ENCODE measurements at places on chromosomes 3 and 15. TPM values are rescaled to one million over a fixed set of nuclear protein-coding genes. Genes with fewer than 3 reads are reported as not detected.

GRCh38 chr15:34336991-34337556, 507 bp downstream of the SLC12A6 start:
- peak overlapping the region; percentile 90 for H3K4me3 ChIP-seq
- peaks cover 21% of the 10 kb centered on the region for H3K36me3 ChIP-seq
- peaks cover 68% of the 10 kb centered on the region for H3K4me1 ChIP-seq
- H3K27me3 ChIP-seq, result no peaks in the 10 kb centered on the region

The ADGRG7 gene
- not detected for total RNA-seq

GRCh38 chr3:158350971-158351370, 220.0 kb upstream of the MLF1 start:
- no peaks in the 10 kb centered on the region for H3K36me3 ChIP-seq
- no peaks in the 10 kb centered on the region for H3K4me1 ChIP-seq
- no peak overlapping the region for H3K4me3 ChIP-seq
- DNase-seq, result no peak
- H3K27me3 ChIP-seq, result no peaks in the 10 kb centered on the region

GRCh38 chr3:126051234-126051633, 32.7 kb downstream of the SLC41A3 start:
- H3K27me3 ChIP-seq, result no peaks in the 10 kb centered on the region
- H3K4me3 ChIP-seq, result no peak overlapping the region

- no peaks in the 10 kb centered on the region for H3K4me1 ChIP-seq
- peaks cover 9% of the 10 kb centered on the region for H3K27me3 ChIP-seq
- H3K4me3 ChIP-seq, result no peak overlapping the region
- H3K36me3 ChIP-seq, result no peaks in the 10 kb centered on the region
- H3K27ac ChIP-seq, result no peak overlapping the region
Measured at GRCh38 chr3:150868282-150868681, 37.0 kb downstream of the MINDY4B start.

DNA sequence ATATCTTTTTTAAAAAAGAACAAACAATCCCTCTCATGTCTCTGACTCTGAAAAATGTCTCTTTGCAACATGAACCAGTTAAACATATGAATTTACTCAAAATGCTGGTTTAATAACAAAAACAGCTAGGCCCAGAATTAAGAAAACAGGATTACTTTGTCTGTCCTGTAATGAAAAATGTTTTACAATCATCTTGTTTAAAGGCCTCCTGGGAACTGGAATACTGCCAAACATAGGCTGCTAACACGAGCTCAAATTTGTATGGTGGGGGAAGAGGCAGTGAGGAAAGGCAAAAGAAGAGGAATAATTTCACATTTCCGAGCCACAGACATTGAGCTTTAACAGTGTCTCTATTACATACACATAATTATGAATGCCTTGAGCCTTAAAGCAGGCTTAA, 61.7 kb upstream of the PPIB start:
- no peaks in the 10 kb centered on the region for H3K36me3 ChIP-seq
- no peak for DNase-seq
- H3K27me3 ChIP-seq, result no peaks in the 10 kb centered on the region
- H3K27ac ChIP-seq, result no peak overlapping the region
- H3K4me3 ChIP-seq, result no peak overlapping the region

- no peaks in the 10 kb centered on the region for H3K36me3 ChIP-seq
- H3K4me1 ChIP-seq, result peaks cover 27% of the 10 kb centered on the region
- DNase-seq, result peak; percentile 72
- H3K4me3 ChIP-seq, result no peak overlapping the region
Measured at GRCh38 chr3:157115069-157116006, 44.6 kb downstream of the CCNL1 start.

All from PC-3 (cell line).